ENCODE measurements at places on chromosomes 12 and 14.

GRCh38 chr12:99334285-99335056 is 313.1 kb upstream of the GARIN6 start:
- DNase-seq, result no peak

DNA sequence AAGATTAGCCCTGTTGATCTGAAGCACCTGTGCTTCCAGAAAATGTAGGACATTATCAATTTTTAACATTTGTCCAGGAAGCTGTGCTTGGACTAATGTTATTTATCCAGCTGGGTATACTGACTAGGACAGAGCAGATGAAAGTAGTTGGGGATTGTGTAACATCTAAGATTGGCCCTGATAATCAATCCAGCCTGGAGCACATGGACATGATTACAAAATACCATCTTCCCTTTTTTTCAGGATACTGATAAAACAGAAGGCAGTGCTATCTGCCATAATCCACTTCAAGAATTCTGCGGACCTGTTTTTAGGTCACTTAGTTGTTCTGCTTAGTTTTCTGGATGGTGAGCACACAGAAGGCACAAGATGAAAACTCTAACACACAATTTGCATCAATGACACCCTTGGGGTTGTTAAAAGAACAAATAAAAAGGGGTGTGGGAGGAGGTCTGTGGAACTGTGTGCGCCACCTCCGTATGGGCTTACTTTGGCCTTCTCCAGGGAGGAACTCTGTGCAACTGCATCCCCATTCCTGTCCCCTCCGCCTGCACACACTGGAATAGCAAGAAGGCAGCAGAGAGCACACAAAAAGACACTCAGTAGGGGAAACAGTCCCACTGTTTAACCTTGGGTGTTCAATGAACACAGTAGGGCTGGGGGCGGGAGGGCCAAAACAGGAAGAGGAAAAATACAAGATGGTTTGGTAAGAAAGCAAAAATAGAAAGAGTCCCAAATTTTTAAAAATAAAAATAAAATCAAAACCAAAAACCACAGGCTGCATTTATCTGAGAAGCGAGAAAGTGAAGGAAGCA is 31.1 kb upstream of the DUSP6 start:
- no peak for DNase-seq

GRCh38 chr12:71492604-71493003 is 53.0 kb downstream of the LGR5 start:
- DNase-seq, result no peak

DNA sequence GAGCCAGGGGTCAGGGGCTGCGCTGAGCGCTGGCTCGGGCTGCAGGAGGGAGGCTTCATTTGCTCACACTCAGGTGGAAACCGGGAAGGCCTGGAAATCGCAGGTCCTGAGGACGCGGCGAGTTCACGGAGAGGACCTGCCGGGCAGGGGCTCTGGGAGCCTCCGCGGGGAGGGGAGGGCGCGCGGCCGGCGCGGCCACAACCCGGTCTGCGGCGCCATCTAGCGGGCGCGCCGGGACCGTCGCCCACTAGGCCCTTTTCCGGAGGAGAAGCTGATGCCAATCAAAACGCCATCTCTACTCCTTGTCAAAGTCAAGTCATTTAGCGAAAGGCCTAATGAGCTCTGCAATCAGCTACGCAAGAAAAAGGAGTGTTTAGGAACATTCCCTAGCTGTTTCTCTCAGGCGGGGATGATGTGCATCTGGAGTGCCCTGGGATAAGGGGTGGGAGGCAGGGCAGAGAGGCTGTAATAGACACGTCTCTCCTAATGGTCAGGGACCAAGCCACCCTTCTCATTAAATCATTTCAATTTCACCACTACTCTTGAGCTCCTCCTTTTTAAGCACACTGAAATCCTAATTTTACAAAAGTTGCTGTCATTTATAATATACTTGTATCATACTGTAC is 885.8 kb upstream of the TMEM132C start:
- DNase-seq, result peak; percentile 44

DNA sequence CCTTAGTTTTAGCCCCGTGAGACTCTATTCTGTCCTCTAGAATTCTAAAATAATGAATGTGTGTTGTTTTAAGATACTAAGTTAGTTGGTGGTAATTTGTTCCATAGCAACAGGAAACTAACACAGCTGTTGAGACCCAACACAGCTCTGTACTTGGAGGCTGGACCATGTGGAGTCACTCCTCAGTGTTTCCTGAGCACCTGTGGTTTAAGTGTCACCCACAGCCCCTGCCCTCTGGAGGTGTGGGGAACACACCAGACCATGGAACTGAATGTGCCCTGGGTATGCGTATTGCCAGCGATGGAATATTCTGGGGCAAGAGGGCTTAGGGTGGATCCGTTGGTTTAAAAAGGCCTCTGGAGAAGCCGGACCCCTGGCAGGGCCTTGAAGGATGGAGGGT is 16.6 kb upstream of the GPR68 start:
- DNase-seq, result no peak

DNA sequence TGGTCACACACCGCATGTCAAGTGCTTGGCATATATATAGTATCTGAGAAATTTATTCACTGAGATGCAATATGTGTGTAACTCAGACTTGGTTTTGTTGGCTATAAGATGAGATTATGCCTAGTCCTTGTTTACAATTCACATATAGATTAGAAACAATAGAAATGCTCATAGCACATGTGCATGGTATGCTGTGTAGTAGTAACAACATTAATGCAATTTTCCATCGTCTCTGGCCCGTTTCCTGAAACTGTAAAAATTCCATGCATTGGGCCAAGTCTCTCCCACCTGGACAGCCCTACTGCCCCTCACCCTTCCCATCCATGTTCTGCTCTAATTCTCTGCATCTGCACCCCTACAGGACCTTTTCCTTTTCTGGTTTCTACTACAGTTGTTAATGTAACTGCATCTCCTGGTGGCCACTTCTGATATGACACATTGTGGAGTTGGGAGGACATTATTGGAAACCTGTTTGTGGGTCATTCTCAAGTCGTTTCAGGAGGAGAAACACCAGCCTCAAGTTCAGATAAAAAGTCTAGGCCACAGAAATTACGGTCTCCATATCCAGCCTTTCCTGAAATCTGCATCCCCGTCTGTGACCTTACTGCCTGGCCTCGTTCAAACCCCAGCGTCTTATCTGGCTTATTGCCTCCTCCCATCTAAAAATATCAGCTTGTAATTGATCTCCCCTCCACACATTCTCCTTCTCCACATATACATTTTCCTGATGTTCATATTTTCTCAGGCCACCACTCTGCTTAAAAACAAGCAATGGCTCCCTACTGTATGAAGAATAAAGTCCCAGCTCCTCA is 37.5 kb downstream of the EMP1 start:
- peak; percentile 72 for DNase-seq

DNA sequence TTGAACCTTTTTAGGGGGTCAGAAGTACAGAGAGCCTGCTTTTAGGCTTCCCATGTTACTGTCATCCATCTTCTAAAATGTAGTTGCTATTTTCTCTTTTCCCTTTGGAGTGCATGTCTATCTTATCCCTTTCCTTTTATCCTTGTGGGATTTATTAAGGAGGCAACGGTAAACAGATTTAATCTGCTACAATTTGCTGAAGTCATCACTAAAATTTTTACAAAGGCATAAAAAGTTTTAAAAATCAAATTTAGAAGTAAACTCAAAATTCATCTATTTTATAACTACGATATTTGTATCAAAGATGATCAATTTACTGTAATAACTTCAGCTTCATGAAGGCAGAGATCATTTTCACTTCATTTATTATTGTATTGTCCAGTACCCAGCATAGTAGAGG is 118.7 kb downstream of the RPS6KA5 start:
- no peak for DNase-seq

DNA sequence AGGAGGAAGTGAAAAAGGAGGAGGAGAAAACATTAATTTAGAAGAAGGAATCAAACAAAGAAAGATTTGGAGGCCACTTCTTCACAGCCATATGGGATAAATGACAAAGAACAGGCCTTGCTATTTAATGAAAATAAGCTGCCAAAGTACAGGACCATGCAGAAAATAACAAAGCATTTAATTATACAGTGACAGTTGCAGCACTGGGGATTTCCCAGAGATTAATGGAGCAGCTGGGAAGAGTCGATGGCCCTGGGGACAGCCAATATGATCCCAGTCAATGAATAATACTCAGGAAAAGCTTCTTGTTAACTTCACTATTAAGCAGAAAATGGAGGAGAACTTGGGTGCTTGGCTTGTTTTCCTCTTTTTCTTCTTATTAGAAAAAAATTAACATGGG is 34.6 kb downstream of the RERG start:
- no peak for DNase-seq

GRCh38 chr14:81437244-81437643 is 37.1 kb upstream of the STON2 start:
- no peak for DNase-seq

DNA sequence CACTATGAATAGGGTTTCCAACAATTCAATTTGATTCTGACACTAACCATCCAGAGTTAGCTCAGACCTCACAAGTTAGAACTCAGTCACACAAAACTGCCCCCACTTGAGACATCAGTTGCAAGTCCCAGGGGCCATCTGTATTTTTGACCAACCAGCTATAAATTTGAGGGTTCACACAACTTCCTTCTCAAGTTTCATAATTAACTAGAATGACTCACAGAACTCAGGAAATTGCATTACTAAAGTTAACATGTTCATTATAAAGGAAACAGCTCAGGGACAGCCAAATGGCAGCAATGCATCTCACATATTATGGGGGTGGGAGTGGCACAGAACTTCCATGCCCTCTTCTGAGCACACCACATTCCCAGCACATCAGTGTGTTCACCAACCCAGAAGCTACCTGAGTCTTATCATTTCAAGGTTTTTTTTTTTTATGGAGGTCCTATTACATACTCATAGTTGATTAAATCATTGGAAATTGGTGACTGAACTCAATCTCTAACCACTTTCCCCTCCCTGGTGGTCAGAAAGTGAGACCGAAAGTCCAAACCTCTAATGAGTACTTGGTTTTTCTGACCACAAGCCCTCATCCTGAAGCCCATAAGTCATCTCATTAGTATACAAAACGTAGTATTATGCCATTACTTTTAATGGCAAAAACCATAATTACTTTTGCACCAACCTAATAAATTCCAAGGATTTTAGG is 1721.5 kb upstream of the SEL1L start:
- DNase-seq, result no peak

- DNase-seq, result no peak
Measured at GRCh38 chr12:480831-481816, 21.4 kb downstream of the B4GALNT3 start.

DNA sequence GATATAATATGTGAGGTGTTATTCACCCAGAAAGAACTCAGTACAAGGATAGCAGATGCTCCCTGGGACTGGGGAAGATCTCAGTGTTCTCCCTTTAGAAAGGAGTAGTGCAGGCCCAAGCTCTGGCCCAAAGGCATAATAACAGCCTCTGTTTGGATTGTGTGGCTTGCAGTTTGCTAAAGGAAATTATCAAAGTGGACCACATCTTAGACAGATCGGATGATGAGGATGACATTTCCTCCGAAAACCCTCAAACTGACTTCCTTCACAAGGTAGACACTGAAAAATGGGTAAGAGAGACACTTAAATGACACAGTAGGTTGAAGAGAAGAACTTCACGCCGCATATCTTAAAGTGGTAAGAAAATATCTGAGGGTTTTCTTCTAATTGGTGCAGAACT is 26.1 kb downstream of the SMCO2 start:
- DNase-seq, result no peak

DNA sequence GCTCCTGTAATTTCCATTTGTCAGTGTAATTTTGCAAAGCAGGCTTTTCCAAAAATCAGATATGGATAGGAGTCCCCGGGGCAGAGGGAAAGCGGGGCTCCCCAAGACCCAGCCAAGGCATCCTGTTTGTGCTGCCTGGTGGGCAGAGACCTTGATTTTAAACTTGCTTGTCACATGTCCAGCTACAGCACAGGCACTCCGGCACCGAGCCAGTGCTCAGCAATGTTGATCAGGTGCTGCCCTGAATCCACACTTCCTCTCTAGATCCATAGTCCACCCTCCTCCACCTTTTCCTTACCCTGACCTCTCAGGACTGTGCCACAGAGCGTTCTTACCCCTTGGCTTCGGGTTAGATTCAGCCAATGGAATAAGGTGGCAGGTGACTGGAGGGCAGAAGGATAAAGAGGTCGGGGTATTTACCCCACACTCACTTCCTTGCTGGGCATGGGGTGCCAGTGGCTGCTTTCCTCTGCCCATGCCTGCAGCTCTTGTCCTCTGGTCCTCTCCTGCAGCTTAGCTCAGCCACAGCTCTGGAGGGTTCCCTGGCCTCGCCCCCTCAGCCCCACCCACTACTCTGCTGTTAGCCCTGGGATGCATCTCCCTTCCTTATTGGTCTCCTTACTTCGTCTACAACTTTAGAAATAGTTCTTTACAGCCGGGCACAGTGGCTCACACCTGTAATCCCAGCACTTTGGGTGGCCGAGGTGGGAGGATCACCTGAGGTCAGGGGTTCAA is 80.1 kb downstream of the IRF2BPL start:
- DNase-seq, result no peak

DNA sequence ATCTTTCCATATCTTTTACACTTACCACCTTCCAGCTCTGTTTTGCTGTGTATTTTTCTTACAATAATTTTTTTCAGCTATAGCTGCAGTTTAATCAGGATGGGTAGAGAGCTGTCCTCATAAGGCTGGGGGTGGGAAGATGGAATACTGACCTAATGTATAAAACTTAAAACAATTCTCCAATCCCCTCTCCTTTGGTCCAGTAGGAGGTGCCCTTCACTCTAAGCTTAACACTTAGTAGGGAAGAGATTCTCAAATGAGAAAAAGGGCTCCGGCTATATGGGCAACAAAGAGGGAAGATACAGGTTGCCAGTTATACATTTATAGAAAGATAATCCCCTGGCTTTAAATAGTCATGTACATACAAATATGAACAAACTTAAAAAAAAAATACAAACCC is 2.8 kb downstream of the ORMDL2 start:
- DNase-seq, result no peak

DNA sequence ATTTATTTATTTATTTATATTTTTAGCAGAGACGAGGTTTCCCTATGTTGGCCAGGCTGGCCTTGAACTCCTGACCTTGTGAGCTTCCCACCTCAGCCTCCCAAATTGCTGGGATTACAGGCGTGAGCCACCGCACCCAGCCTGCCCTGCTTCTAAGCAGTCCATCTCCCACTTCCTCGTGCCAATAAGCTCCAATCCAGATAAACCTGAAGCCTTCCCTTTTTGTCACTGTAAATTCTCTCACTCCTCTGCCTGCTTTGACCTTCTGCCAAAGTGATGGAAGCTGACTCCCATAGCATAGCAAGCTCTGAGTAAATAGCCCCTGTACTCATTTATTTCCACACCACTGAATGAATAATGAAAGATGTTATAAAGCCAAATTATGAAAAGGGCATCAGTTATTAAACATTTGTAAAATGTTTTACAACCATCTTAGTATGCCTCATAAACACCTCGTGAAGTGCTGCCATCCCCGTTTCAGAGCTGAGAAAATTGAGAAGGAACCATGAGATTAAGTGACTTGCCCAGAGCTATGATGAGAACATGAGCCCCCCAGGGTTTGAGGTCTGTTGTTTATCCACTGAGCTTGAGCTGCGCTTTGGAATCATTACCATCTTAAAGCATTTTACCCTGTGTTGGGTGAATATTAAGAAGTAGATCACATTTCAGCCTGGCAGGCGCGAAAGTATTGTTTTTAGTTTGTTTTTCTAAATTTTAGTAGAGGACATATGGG is 30.4 kb downstream of the MANSC1 start:
- DNase-seq, result no peak

- DNase-seq, result no peak
Measured at GRCh38 chr12:113939867-113940266, 26.3 kb downstream of the RBM19 start.

GRCh38 chr12:110697236-110697635 is 8.3 kb upstream of the HVCN1 start:
- no peak for DNase-seq
